ENCODE measurements at places on chromosomes 5 and 9.

DNA sequence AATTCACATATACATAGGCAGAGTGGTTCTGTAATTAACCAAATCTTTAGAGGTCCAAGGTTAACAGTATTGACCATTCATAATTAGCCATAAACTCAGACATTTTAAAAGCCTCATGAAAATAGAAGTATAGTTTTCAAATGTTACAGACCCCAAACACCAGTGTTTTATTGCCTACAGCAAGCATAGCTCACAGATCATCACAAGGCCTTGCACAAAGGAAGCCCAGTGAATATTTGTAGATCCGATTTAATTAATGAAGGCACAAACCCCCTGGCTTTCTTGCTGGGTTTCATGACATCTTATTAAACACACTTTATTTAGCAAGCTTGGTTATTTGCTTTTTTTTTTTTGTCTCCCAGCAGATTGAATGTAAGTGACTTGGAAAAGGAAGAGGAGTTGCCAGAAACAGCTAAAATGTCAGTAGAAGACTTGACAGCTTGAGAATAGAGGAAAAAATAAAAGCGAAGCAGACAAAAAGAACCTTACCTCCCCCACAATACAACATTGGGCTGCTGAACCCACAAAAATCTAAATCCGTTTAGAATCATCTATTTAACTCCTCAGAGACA, 283.9 kb upstream of the TNC start:
- no peak for DNase-seq

GRCh38 chr9:137000177-137000930, 4.0 kb upstream of the CLIC3 start:
- no peak for DNase-seq

DNA sequence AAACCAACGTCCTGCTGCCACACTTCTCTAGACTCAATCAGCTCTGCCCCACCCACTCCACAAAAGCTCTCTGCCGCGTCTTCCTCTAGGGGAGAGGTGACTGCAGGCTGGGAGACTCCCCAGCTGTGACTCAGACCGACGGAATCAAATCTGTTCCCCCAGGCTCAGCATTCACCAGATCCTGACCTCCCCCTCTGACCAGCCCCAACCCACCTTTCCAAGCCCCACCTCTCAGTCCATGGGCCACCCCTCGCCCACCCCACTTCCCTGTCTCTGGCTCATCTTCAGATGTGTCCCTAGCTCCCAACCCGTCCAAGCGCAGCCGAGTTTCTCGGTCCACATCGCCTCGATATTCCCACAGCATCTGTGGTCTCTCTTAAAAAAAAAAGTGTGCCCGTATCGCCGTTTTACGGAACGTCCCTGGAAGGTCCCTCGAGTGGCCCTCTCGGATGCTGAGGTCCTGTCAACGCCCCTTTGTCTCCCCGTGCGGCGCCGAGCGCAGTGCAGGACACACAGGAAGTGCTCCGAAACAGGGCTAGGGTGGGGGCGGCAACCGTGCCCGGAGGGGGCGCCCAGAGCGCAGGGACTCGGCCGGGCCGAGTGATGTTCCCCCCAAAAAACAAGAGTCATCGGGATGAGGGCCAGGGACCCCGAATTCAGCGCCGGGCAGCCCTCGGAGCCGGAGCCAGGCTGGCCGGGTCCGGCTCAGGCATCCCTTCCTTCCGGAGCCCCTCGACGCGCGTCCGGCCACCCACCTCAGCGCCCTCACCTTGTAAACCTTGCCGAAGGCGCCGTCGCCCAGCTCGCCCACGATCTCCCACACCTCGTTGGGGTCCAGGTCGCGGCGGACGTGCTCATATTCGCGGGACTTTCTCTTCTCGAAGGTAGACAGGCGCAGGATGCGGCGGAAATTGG, 649 bp downstream of the STK10 start:
- DNase-seq: peak; percentile 62

DNA sequence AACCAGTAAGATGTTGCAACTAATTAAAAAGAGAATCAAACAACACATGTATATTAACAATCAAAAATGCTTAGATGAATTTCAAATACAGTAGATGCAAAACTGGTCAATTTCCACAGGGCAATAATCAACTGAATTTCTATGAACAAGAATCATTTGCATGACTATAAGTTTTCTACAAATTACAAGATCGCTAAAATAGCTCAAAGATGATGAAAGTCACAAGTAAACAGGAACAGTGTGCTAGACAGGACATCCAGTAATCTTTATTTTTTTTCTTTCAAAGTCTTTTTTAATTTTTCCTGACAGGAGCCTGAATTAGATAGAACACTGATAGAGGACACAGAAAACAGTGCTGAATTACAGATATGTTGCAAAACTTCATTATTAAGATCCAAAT, 608.2 kb upstream of the DAB2 start:
- DNase-seq: no peak

GRCh38 chr5:143176048-143176447, 227.4 kb downstream of the NR3C1 start:
- no peak for DNase-seq

DNA sequence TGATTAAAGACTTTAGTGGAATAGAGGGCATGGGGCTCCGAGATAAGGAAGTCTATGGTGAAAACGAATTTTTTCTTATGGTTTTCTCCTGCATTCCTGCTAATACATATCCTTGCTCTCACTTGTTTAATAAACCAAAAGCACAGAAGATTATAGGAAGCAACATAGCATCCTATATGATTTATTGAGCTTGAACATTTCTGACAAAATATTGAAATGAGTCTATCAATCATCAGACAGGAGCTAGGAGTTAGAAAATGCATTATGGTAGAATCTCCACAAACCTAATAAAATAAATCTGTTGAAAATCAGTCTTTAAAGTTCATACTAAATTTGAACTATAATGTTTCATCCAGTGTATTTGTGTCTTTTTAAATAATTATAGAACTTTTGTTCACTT, 554.6 kb upstream of the RGMB start:
- no peak for DNase-seq

- no peak for DNase-seq
Observed at GRCh38 chr5:89418407-89419085, 535.6 kb upstream of the MEF2C start.

DNA sequence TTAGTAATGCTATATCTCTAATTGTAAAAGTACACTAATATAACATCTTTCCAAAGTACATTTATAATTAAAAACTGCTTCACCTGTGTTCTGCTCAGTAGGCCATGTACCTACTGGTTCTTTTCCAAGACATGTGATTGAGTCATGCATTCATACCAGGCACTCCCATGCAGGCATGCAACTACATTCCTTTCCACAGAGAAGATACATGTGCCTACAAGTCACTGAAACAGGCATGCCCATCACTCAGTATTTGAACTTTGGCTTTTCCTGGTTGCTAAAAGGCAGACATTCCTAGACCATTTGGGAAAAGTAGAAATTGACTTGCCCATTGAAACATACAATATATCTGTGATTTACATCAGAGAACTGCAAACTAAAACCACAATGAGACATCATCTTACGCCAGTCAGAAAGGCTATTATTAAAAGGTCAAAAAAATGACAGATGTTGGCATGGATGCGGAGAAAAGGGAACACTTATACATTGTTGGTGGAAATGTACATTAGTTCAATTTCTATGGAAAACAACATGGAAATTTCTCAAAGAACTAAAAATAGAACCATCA, 148.3 kb upstream of the MOCS2 start:
- no peak for DNase-seq

DNA sequence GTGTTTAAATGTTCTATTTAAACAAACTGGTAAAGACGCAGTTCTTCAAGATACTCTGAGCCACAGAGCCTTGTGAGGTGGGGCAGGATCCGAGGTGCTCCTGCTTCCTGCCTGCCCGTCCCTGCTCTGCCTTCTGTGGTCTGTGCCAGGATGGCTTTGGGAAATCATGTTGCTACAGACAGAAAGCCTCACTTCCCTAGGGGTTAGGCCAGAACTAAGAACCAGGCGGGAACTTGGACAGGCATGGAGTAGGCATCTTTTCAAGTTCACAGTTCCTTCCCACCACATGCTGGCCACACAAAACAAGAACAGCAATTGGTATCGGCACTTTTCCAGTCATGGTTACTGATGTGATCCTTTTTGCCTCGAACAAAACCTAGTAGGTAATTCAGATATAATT, 67.7 kb upstream of the SPOCK1 start:
- no peak for DNase-seq

GRCh38 chr5:170848033-170848432, 13.8 kb upstream of the RANBP17 start:
- DNase-seq: no peak
